ENCODE measurements at places on chromosomes 1 and 21.

- DNase-seq: no peak
These were observed 1615.8 kb downstream of the PLA2G4A start for GRCh38 chr1:188444526-188444925.

- DNase-seq: peak; percentile 76
These were observed at the start of gene KIRREL1 for GRCh38 chr1:157993147-157993917. Gene KIRREL1 (plus strand): TSS chr1:157993645. CDS start chr1:157993677, 32 bp downstream.

DNA sequence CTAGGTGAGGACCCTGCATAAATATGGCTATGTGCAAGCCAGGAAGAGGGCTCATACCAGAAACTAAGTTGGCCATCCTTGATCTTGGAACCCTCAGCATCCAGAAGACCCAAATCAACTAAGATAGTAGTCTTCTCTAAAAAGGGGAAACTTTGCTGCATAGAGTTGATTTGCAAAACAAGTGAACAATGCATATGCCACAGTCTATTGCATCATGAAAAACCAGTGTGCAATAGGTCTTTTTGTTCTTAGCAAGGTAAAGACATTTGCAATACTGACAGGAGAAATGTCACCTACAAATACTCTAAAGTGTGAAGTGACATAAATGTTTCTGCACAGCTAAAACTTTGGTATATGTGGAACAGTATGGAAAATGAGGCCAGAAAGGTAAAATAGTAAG, 2.0 kb upstream of the IFI16 start:
- DNase-seq: no peak

DNA sequence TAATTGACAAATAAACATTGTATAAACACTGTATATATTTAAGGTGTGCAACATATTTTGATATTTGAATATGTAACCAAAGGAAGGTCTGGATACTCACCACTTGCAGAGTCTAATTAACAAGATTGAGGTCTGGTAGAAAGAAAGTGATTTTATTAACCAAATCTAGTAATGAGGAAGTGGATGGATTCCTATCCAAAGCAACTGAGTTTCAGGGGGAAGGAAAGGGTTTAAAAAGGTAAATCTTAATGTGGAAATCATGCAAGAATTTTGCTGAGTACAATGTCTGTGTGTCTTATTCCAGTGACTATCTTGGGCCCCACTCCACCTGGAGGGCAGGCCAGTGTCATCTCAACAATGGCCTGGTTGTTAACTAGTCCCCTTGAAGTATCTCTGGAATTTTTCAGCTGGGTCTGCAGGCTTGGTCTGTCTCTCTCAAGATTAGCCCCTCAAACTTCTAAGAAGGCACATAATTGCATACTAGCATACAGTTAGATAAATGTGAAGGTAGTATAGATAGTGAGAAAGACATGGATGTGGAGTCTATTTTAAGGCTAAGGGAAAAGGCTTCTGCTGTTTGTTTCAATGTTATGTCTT, 262.7 kb upstream of the RGS18 start:
- peak; percentile 31 for DNase-seq

GRCh38 chr1:12059722-12060464, 3.2 kb upstream of the TNFRSF8 start:
- DNase-seq: no peak

DNA sequence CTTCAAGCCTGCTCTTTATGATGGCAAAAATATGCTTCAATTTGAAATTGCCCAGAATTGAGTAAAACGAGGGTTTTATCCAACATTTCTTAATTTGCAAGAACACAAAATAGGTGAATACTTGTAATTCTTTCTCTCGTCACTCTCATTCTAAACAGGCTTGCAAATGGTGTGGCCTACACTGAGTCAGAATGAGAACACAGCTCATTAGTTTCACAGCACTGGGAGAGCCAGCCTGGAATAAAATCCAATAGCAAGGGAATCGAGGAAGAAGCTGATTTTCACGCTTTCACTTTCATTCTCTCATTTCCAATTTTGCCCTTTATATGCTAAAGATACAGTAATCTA, 537.5 kb downstream of the LTN1 start:
- no peak for DNase-seq

GRCh38 chr1:201903135-201903534, 14.4 kb downstream of the SHISA4 start:
- no peak for DNase-seq

- DNase-seq: no peak
These were observed 101.8 kb downstream of the NFIA start for GRCh38 chr1:61184040-61184713.

- no peak for DNase-seq
These were observed 593.1 kb downstream of the NUF2 start for GRCh38 chr1:163914785-163915413.
